ENCODE measurements at places on chromosomes 4 and X. TPM values are rescaled to one million over a fixed set of nuclear protein-coding genes. Genes with fewer than 3 reads are reported as not detected.

The SOWAHB gene
- total RNA-seq = 9.6 TPM

The GRK4 gene
- total RNA-seq = 2.0 TPM

The SMR3B gene
- not detected for total RNA-seq

The FOXP3 gene
- total RNA-seq = 0.76 TPM

The DDX53 gene
- total RNA-seq = not detected

The HSD17B13 gene
- not detected for total RNA-seq

The DKK2 gene
- total RNA-seq = not detected

The NMU gene
- total RNA-seq = 96.3 TPM

The SLC9B2 gene
- total RNA-seq = 6.1 TPM

The CXCL11 gene
- 0.24 TPM for total RNA-seq

The DMP1 gene
- not detected for total RNA-seq

The TSC22D3 gene
- total RNA-seq = 46.2 TPM

DNA sequence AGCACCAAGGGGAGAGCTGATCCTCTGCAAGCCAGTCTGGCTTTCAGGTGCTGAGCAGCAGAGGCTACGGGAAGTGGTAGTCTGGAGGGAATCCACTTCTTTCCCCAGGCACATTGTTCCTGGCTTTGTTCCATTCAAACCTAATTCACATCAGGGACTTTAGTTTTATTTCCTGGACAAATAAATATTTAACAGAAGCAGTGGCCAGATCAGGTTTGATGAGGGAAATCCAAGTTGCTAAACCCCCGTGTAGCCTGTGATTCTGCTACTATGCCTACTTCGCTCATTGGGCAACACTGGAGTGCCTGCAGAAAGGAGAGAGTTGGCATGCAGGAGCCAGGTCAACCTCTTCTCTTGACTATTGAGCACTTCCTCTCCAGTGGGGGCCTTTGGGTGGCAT lies 13.8 kb upstream of the STBD1 start:
- ATAC-seq = no peak

DNA sequence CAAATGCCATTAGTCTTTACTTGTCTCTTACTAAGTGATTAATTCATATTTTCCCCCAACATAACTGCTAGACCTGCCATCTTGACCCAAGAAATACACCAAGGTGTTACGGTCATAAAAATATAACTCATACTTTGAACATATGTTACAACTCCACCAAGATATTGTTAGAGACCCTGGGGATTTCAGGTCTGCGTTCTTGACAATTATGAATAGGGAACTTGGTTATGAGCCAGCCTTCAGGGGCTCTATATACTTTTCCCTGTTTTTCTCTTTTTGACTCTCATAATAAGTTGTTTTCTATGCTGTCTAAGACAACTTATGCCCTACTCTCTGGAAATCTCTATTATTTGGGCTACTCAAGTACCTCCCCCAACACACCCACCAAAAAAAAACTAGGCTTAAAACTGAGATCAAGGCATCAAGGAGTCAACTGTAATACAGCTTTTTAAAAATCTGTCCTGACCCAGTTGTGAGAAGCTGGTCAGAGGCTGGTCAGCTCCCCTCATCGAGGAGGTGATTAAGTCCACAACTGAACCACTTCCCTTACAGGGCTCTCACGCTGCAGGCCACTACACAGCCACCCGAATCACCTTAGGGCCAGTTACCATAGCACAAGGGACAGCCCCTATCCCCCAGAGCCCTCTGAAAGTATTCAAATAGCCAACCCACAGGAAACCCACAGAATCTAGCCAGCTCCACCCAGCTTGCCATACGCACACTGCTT lies 10.5 kb upstream of the TLR3 start:
- no peak for ATAC-seq

GRCh38 chr4:152938237-152938947 lies 2.3 kb downstream of the FHDC1 start:
- ATAC-seq = no peak

- ATAC-seq = no peak
These were observed 1399.8 kb upstream of the PABPC4L start for GRCh38 chr4:135601351-135601750.

DNA sequence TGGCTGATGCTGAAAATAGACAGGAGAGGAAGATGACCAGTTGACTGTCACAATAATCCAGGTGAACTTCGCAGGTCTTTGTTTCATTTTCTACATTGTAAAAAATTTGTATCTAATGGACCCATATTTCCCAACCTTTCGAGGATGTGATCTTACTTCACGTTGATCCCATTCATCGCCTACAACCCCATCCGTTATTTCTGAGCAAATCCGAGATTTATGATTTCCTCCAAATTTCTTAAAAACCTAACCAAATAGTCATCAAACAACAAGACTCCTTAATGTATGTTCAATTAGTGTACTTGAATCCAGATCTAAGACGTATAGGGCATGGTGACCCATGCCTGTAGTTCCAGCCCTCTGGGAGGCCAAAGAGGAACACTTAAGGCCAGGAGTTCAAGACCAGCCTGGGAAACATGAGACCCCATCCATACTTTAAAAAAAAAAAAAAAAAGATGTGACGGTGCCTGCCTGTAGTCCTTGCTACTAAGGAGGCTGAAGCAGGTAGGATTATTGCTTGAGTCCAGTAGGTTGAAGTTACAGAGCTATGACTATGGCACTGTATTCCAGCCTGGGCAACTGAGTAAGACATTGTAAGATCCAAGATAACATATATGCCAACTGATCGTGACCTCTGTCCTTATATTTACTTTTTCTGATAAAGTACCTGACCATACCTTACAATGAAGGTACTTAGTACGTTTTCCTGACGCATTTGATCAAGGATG lies 5.7 kb downstream of the RPL9 start:
- ATAC-seq = no peak

GRCh38 chr4:107987916-107988762 lies 1.6 kb upstream of the HADH start:
- no peak for ATAC-seq

GRCh38 chr4:169885893-169886292 lies 128.1 kb upstream of the HPF1 start:
- no peak for ATAC-seq

GRCh38 chr4:139740531-139741041 lies 75.0 kb downstream of the MGST2 start:
- ATAC-seq = peak; percentile 87

GRCh38 chr4:106618956-106619355 lies 250.4 kb upstream of the GIMD1 start:
- ATAC-seq = no peak

DNA sequence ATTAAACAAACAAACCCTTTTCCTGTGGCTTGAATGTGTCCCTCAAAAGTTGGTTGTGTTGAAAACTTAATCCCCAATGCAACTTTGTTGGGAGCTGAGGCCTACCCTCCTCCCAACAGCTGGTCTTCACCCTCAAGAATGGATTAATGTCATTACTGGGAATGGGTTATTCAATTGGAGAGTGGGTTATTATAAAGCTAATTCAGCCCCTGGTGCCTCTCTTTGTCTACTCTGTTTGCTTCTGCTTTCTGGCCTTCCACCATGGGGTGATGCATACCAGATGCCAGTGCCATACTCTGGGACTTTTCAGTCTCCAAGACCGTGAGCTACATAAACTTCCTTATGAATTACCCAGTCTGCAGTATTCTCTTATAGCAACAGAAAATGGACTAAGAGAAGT lies 706.5 kb downstream of the CCSER1 start:
- no peak for ATAC-seq

GRCh38 chrX:118047446-118048186 lies 69.0 kb downstream of the KLHL13 start:
- no peak for ATAC-seq

DNA sequence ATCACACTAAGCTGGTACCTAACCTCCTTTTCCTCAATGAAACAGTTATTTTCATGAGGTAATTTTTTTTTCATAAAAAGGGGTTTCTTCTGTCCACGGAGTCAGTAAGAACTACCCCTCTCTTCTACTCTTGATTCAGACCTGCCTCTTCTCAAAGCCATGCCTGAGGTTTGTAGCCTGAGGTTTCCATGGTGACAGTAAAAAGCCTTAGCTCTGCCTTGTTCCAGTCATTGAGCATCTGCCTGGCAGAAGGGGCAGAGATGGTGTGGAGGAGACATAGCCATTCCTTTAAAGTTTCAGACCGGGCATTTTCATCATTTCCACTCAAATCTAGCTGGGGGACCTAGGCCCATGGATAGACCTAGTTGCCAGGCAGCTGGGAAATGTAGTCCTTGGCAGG lies 135.5 kb downstream of the REPS2 start:
- no peak for ATAC-seq

DNA sequence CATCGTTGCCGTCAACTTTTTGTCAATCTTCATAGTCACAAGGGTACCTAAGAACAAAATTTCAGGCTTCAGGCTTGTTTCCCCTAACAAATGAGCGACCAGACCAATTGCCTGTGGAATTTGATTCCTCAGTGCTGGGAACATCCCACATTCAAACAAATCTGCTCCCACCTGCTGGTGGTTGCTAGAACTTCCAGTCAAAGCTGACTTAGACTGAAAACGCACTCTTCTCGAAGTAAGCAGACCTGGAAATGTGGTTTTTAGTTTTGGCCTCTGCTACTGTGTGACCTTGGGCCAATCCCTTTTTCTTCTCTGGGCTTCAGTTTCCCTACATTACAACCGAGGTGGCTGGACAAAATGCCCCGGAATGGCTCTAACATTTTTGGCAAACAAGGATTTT lies 1.8 kb upstream of the GABRQ start:
- ATAC-seq = no peak

DNA sequence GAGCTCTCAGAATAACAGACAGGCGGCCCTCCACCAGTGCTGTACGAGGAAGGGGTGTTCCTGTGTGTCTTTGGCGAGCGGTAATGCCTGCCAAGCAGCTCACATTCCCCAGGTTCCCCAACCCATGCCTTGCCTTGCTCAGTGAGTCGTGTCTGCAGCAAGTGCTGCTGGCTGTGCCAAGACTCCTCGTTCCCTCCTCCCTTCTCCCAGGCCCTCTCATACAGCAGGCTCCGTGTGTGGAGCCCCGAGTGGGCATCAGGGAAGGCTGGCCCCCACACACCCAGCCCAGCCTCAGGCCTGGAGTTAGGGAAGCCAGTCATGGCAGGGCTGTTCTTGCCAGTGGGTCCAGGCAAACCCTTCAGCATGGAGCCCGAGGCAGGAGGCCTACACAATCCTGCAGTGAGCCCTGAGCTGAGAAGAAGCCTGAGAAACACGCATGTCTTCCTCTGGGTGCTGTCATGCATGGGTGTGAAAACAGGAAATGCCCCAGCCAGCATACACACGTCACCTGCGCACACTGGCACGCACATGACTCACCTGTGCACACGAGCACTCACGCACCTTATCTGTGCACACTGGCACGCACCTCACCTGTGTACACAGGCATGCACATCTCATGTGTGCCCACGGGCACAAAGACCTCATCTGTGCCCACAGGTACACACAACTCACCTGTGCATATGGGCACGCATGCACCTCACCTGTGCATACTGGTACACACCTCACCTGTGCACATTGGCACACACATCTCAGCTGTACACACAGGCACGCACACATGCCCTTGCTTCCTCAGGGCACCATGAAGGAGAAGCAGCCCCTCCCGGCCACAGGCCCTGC lies 238.7 kb downstream of the DHRSX start:
- ATAC-seq = no peak

GRCh38 chr4:4990857-4991540 lies 28.3 kb downstream of the CYTL1 start:
- peak; percentile 62 for ATAC-seq

DNA sequence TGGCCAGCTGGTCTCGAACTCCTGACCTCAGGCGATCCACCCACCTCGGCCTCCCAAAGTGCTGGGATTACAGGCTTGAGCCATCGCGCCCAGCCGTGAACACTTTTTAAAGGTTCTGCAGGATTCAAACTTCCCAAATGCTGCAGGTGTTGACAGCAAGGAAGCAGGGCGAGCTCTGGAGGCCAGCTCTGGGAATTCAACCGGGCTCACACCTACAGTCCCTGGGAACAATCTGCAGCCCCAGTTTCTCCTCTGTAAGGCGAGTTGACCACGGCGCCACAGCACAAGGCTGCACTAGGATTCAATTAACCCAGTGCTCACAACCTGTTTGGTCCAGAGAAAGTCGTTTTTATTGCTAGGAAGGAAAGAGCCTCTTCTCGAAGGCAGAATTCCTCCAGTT lies 1.6 kb downstream of the MTNR1A start:
- ATAC-seq = no peak

- ATAC-seq = no peak
These were observed 52.2 kb upstream of the BLTP1 start for GRCh38 chr4:122099896-122100295.

GRCh38 chr4:15736514-15737050 lies 33.7 kb downstream of the BST1 start:
- no peak for ATAC-seq

DNA sequence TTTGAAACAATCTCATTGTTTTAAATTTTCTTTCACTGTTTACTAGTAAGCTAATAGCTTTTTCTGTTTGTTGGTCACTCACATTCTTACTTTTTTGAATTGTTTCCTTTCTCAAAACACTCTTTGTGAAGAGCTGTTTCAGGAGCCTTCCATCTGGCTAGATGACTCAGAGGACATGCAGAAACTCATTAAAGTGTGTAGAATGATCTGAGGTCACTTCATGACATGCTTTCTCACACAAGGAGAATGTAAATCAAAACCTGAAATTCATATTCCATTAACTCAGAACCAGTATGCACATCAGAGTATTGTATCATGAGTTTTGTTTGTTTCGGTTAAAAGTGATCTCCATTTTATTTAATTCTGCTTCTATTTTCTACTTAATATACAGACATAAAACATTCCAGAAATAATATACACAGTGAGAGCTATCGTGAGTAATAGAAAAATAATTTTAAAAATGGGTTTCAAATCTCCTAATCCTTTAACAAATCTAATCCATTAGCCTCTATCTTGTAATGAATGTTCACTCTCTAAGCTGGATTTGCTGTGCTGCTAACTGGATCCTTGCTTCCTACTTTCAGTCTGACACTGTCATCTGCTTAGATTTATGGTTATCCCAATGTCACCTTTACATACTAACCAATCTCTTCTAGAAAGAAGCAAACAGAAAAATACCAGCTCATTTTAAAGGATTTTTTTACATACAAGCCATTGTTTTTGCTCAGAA lies 449.6 kb downstream of the FSTL5 start:
- no peak for ATAC-seq

GRCh38 chr4:101667348-101667747 lies 123.2 kb upstream of the BANK1 start:
- no peak for ATAC-seq

DNA sequence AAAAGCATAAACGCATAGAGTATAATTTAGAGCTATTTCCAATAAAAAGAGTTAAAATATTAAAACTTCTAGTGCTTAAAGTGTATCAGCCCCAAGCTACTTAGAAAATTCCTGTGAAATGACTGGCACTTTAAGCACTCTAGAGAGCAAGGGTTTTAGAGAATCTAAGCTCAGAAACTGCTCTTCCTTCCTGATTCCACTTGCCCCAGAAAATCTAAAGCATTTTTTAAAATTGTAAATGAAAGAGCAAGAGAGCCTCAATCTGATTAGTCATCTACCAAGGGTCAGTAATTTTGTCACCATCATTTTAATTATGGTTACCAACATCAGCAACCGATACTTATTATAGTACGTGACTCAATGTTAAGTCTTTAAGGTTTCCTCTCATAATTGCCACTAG lies 25.0 kb downstream of the CTPS2 start:
- no peak for ATAC-seq
